ENCODE measurements at places on chromosomes 1 and 21. TPM values are rescaled to one million over a fixed set of nuclear protein-coding genes. Genes with fewer than 3 reads are reported as not detected.
A peak's percentile ranks its signal among the peaks of the same experiment; 100 is the strongest.

- DNase-seq: no peak
Measured at GRCh38 chr1:76951153-76951552, 83.9 kb downstream of the ST6GALNAC5 start.

DNA sequence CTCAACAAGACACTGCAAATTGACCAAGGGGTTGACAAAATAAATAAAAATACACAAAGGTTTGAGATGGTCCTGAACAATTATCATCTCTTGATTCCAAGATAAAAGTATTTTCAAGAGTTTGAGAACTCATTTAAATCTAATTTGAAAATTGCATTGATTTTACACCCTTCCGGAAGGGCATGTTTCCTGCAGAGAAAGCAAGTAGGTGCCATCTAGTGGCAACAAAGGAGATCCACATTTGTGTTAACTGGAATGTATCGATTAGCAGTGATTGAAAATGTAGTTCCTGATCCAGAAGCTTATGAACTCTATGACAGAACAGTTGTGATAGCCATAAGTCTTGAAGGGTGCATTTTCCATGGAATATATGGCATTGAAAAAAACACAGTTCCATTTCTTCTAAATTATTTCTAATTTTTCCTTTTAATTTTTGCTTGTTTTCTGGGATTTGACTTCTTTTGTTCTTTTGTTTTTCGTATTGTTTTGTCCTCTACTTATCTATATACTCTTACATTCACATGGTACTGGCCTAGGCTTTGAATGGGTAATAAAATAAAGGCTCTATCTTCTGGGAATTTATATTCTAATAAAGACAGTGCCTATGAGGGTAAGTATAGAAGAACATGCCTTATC is 143.7 kb downstream of the DNM3 start:
- DNase-seq: no peak

DNA sequence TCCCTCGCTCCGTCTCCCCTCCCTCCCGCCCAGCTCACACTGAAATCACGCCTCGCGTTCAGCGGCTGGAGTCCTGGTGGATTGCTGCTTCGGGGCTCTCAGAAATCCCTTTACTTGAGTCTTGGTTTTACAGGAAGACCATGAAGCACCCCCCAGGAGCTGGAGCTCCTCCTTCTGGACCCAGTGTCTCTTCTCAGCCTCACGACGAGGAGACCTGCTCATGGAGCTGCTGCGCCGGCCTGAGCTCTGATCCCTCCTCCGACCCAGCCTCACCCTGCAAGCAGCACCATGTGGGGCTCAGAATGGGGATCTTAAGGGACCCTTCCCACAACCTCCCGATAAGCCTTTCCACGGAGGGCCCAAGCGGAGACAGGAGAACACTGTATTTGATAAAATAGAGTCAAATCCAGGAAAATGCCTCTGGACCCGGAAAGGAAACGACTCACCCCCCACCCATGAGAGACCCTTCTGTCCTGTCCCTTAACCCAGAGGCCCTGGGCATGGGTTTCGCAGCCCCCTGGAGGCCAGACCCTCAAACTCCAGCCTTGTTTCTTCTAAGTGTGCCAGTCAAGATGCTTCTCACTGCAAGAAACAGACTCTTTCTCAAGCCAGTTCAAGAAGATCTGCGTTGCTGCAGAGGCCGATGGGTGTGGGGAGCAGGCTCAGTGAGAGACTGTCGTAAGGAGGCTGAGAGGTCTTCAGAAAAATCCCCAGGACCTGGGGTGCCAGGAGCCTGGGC is 26.1 kb downstream of the PDE9A start:
- peak; percentile 48 for DNase-seq

- no peak for DNase-seq
Measured at GRCh38 chr21:31255036-31255435, 89.0 kb downstream of the TIAM1 start.

- DNase-seq: no peak
Measured at GRCh38 chr1:83827741-83828140, 171.2 kb downstream of the TTLL7 start.

DNA sequence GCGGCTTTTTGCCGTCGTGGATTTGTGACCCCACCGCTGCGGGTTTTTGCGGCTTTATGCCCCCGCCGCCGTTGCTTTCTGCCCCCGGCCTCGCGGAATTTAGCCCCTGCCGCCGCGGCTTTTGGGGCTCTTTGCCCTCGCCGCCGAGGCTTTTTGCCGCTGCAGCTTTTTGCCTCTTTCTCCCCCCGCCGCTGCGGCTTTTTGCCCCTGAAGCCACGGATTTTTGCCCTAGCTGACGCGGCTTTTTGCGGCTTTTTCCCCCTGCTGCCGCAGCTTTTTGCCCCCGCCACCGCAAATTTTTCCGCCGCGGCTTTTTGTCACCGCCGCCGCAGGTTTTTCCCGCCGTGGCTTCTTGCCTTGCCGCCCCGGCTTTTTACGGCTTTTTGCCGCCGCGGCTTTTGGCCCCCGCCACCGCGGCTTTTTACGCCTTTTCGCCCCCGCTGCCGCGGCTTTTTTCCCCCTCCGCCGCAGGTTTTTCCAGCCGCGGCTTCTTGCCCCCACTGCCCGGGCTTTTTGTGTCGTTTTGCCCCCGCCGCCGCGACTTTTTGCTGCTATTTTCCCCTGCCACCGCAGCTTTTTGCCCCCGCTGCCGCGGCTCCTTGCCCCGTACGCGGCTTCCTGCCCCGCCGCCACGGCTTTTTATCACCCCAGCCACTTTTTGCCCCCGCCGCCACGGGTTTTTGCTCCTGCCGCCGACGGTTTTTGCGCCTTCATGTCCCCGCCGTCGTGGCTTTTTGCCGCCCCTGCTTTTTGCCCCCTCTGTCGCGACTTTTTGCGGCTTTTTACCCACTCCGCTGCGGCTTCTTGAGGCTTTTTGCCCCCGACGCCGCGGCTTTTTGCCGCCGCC is 3933.6 kb downstream of the SRGAP2C start:
- DNase-seq: no peak

- no peak for DNase-seq
Measured at GRCh38 chr1:161954466-161954865, 69.2 kb downstream of the OLFML2B start.

GRCh38 chr1:91621907-91622306 is 121.3 kb downstream of the CDC7 start:
- no peak for DNase-seq

- no peak for DNase-seq
Measured at GRCh38 chr1:67227196-67227595, 60.9 kb downstream of the IL23R start.

GRCh38 chr1:70142075-70142474 is 63.3 kb downstream of the LRRC40 start:
- DNase-seq: no peak

- DNase-seq: no peak
Measured at GRCh38 chr1:65330822-65331221, 21.5 kb downstream of the DNAJC6 start.

- DNase-seq: no peak
Measured at GRCh38 chr1:80059940-80060339, 1053.4 kb upstream of the ADGRL4 start.

DNA sequence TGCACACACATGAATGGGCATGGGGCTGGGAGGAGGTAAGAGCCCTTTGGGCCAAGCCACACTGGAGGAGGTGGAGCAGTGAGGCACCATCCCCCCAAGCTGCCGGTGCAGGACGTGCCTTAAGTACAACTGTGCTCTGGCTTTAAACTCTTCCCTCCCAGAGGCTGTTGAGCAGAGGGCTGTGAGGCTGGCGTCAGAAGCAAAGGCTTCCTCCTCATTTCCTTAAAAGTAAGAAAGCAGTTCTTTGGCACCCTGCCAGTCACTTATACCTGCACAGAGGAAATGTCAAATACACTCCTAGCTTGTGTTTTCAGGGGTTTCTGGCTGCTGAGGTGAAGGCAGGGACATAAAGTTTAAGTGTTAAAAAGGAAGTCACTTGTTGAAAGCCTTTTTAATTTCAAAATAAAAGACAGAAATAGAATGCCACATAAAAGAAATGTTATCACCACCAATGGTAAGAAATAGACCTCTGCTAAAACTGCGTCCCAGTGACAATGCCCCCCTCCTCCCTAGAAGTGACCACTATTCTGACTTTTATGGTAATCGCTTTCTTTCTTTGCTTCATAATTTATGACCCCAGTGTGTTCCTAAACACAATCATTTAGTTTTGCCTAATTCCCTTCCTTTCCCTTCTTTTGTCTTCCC is 33.0 kb downstream of the LAMC2 start:
- DNase-seq: no peak

Gene ST6GALNAC5
- total RNA-seq: 10.1 TPM

Gene TMPRSS3
- 0.25 TPM for total RNA-seq

Gene OR2T11
- total RNA-seq: not detected

Gene MYOG
- total RNA-seq: not detected

Gene RPTN
- not detected for total RNA-seq

Gene LCE1E
- not detected for total RNA-seq

Gene THRAP3
- 160 TPM for total RNA-seq

Gene TRAF3IP3
- 0.71 TPM for total RNA-seq

Gene ANGPTL1
- not detected for total RNA-seq

Gene DNASE2B
- 0.15 TPM for total RNA-seq

Gene ZBTB21
- total RNA-seq: 13.8 TPM
